ENCODE measurements at places on chromosomes 2 and 18.

GRCh38 chr2:25808006-25808383 is 70.3 kb downstream of the ASXL2 start:
- DNase-seq = no peak

DNA sequence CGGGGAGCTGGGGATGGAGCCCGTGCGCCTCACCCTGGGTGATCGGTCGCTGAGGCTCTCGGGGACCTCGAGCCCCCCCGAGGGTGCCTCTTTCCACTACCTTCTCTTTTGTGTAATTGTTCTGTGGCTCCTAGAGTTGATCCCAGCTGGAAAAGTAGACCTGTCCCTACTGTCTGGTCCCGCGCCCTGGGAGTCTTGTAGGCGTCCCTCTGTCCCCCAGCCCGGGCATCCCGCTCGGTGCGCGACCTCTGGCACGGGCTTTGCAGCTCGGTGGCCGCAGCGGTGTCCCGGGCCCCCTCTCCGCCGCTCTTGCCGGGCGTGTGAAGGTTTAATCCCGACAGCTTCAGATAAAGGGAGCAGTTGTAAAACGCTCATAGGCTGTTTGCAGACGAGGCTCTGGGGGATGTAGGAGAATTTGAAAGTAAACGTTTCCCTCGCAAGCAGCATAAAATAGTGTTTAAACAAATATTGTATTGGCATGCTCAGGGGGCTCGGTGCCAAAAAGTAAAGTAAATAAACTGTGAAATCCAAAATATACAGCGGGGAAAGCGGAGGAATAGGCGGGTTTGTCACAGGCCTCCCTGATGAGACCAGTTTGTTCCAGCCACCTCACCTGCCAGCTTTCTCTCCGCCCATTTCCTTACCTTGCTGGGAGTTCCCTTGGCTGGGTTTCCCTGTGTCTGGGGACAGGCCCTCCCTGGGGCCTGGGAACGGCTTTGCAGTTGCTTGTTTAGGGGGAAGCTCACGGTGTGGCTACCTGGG is 1.9 kb downstream of the GLI2 start:
- peak; percentile 65 for DNase-seq

DNA sequence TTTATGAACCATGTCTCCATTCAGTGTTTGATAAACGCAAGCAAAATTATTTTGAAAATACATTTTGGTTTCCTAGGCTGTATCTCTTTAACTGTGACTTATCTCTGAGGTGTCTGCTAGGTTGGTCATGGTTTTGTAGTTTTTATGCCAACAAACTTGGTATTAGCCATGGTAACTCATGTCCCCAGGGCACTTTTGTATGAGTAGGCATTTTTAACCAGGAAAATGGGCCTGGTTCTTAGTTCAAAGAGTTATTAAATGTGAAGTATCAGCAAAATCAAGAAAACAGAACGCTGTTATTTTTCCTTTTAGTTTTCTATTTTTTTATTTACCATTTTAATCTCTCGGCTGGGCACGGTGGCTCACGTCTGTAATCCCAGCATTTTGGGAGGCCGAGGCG is 179.3 kb upstream of the LHCGR start:
- DNase-seq = no peak

DNA sequence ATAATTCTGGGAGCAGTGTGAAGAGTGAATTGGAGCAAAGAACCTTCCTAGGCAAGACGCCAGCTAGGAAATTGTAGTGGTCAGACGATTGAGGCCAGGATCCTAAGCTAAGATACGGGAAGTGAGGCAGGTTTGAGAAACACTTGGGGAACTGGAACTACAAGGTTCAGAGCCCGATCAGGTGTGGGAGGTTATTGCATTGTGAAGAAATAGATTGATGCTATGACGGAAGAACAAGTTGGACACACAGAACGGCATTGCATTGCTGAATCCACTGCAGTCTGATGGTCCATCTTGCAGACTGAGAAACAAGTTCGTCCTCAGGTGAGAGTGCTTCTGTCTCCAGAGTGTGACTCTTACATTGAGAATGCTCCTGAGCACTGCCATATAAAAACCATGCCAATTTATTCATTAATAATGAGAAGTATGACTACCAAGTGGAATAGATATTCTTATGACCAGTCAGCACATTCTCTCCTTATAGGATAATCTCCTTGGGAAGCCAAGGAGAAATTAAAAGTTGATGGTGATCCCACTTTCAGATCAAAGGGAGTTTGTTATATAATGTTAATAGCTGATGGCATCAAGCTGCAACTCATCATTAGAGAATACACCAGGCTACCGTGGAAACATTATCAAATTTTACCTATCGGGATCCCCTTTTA is 30.9 kb downstream of the ANTXR1 start:
- DNase-seq = no peak

GRCh38 chr2:134117676-134118075 is 136.2 kb upstream of the MGAT5 start:
- DNase-seq = no peak

DNA sequence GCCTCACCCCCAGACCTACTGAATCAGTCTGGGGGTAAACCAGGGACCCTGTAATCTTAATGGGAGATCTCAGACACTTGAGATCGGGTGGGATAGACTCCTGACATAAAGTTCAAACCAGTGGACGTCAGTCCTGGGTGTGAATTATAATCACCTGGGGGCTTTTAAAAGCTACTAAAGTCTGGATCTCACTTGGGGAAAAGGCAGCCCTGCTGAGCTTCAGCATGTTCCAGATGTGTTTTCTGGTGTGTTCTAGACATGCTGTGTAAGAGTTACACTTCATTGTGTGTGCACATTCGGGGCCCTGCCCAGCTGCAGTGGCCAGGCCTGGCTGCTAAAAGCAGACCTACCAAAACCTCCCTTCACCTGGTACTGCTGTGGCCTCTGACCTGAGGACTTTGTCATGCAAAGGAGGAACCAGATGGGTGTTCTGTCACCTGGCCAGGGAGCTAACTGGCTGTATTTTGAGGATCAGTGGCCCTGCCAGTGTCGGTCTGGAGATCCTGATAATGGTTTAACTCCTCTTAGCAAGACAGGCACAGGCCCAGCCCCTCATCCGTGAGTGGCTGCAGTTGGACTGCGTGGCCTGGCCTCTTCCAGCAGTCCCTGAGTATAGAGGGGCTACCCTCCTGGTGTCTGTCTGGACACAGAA is 10.6 kb downstream of the RRM2 start:
- DNase-seq = no peak

DNA sequence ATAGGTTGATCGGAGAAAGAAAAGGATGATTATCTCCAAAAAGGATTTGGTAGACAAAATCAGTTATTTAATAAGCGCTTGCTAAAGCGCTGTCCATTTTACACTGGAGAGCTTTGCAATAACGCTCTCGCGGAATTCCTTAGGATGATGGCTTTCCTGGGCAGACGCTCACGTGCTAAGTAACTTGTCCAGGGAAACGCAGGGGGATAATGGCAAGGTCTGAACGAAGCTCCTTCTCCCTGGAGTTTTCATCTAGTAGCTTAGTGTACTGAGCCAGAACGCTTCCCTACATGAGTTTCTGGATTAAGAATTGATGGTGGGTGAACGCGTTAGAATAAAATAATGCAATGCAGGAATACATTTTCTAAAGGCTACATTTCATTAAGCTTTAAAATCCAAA is 739.5 kb upstream of the SALL3 start:
- no peak for DNase-seq

GRCh38 chr2:11305338-11305737 is 39.1 kb downstream of the ROCK2 start:
- no peak for DNase-seq

GRCh38 chr2:127069003-127069402 is 38.0 kb downstream of the BIN1 start:
- DNase-seq = no peak
